Activated CD4-positive, alpha-beta memory T cell treated with anti-CD3 and anti-CD28 coated beads, Interleukin-2, amount 10 ng/mL, durations not matched to agents 7 days and 5 days (primary cell): ENCODE measurements at places on chromosomes 12 and 14.
A peak's percentile ranks its signal among the peaks of the same experiment; 100 is the strongest.

- H3K36me3 ChIP-seq, result no peaks in the 10 kb centered on the region
- H3K27me3 ChIP-seq, result peaks cover 43% of the 10 kb centered on the region
- H3K27ac ChIP-seq, result no peak overlapping the region
- H3K4me3 ChIP-seq, result no peak overlapping the region
These were observed 13.2 kb downstream of the KCNH3 start for GRCh38 chr12:49552014-49552413.

DNA sequence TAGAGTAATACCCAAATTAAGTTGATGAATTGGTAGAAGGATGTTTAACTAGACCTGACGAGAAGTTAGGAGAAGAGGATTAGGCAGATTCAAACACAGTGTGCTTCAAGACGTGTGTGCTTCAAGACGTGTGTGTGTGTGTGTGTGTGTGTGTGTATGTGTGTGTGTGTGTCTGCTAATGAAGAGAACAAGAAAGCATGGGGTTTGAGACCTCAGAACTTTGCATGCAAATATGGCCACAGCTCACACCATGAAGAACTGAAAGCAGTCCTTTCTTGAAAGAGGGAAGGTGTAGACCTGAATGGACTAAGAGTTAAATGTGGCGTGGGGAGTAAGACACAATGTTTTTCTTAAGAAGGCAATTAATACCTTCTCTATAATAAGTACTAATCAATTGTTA is 32.5 kb upstream of the SSPN start:
- no peaks in the 10 kb centered on the region for H3K36me3 ChIP-seq
- H3K4me3 ChIP-seq, result no peak overlapping the region
- no peaks in the 10 kb centered on the region for H3K4me1 ChIP-seq
- DNase-seq, result no peak
- H3K27ac ChIP-seq, result no peak overlapping the region

DNA sequence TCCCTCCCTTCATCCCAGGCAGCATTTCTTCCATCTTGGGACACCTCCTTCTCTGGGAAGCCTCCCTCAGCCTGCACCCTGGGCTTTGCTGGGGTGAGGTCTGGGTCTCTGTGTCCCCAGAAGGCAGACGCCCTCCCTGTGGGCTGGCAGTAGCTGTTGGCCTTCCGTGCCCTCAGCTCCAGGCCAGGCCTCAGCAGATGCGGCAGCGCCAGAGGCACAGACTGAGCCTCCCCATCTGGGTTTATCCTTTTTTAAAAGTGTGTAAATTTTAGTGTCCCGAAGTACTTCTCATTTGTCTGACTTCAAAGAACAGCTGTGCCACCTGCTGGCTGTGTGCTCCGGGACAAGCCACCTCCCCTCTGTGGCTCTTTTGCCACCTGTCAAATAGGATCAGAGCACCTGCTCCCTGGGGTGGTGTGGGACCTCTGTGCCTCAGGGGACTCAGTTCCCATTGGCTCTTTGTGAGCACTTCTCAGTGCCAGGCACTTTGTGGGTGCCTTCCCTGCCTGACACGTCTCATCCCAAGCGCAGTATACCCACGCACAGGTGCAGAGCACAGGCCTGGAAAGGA is 11.1 kb downstream of the EXOC3L4 start:
- no peaks in the 10 kb centered on the region for H3K36me3 ChIP-seq
- H3K27me3 ChIP-seq, result peaks cover 31% of the 10 kb centered on the region
- H3K4me1 ChIP-seq, result peaks cover 7% of the 10 kb centered on the region
- H3K4me3 ChIP-seq, result no peak overlapping the region
- no peak overlapping the region for H3K27ac ChIP-seq
- peak; percentile 26 for DNase-seq

- H3K27me3 ChIP-seq, result peaks cover 2% of the 10 kb centered on the region
- peaks cover 30% of the 10 kb centered on the region for H3K36me3 ChIP-seq
- peak overlapping the region; percentile 98 for H3K4me3 ChIP-seq
- H3K27ac ChIP-seq, result peak overlapping the region; percentile 77
These were observed 852 bp downstream of the COX16 start for GRCh38 chr14:70358631-70359030.

DNA sequence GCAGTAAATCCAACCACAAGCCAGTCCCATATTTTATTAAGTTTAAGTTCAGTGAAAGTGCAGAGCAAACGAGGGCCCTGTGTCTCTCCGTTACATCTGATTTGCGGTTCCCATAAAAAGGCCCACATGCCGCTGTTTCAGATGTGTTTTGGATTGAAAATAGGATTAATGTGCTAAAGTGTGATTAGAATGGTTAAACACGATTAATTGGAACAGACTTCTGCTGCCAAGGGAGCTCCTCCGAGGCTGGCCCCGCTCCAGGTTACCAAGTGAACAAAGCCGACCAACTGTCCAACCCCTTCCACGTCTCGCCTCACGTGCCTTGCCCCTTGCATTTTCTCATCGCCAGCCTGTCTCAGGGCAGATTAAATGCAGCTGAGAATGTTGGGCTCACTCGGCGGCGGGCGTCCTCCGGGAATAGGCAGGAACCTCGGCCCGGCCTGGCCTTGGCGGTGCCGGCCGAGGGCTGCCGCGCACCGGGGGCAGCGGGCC is 166.5 kb upstream of the GSC start:
- H3K4me1 ChIP-seq, result no peaks in the 10 kb centered on the region
- H3K36me3 ChIP-seq, result no peaks in the 10 kb centered on the region
- H3K27me3 ChIP-seq, result peaks cover 12% of the 10 kb centered on the region
- no peak overlapping the region for H3K4me3 ChIP-seq

- no peak overlapping the region for H3K4me3 ChIP-seq
- no peaks in the 10 kb centered on the region for H3K36me3 ChIP-seq
- H3K27me3 ChIP-seq, result peaks cover 6% of the 10 kb centered on the region
These were observed 436.7 kb downstream of the ATP23 start for GRCh38 chr12:58378028-58378427.

GRCh38 chr14:94936901-94937685 is 167.2 kb upstream of the GSC start:
- no peaks in the 10 kb centered on the region for H3K4me1 ChIP-seq
- no peaks in the 10 kb centered on the region for H3K36me3 ChIP-seq
- H3K4me3 ChIP-seq, result no peak overlapping the region
- peaks cover 10% of the 10 kb centered on the region for H3K27me3 ChIP-seq
- H3K27ac ChIP-seq, result no peak overlapping the region
- DNase-seq, result no peak

GRCh38 chr12:62351326-62351725 is 91.1 kb downstream of the USP15 start:
- H3K4me1 ChIP-seq, result peaks cover 12% of the 10 kb centered on the region
- no peak overlapping the region for H3K4me3 ChIP-seq
- no peaks in the 10 kb centered on the region for H3K27me3 ChIP-seq
- H3K36me3 ChIP-seq, result peaks cover 33% of the 10 kb centered on the region
- no peak for DNase-seq
- H3K27ac ChIP-seq, result no peak overlapping the region
